ENCODE measurements at places on chromosomes 12 and 14.

GRCh38 chr12:108551535-108551934 lies 9.4 kb downstream of the SART3 start:
- DNase-seq, result no peak

DNA sequence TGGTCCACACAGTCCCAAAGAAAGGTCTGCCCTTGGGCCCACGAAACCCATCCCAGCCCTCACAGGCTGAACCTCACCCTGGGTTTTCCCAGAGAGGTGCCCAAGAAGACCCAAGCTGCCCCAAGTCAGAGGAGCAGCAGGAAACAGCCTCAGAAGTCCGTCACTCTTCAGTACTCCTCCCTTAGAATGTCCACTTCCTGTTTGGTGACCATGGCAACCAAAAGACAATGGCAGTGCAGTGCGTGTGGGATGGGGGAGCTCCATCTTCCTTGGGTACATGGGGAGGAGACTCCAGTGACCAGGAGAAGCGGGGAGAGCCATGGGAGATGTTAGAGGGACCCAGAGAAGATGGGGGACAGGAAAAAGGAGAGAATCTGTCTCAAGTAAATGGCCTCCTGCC lies 11.3 kb downstream of the SELPLG start:
- DNase-seq, result no peak

DNA sequence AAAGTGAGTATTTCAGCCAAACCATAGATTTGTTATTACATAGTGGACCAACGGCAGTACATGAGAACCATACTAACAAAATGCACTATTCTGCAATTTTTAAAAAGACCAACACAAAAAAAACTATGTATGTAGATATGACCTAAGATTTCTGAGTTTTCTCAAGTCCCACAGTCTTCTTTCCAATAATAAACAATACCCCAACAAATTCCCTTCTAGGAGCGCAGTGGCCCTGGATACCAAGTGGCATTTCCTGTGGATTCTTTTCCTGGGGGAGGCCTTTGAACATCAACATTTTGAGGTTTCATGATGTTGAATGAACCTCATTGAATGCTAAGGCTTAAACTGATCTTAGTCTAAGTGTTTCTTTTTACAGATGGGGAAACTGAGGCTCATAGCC lies 210.5 kb downstream of the BCAT1 start:
- no peak for DNase-seq

DNA sequence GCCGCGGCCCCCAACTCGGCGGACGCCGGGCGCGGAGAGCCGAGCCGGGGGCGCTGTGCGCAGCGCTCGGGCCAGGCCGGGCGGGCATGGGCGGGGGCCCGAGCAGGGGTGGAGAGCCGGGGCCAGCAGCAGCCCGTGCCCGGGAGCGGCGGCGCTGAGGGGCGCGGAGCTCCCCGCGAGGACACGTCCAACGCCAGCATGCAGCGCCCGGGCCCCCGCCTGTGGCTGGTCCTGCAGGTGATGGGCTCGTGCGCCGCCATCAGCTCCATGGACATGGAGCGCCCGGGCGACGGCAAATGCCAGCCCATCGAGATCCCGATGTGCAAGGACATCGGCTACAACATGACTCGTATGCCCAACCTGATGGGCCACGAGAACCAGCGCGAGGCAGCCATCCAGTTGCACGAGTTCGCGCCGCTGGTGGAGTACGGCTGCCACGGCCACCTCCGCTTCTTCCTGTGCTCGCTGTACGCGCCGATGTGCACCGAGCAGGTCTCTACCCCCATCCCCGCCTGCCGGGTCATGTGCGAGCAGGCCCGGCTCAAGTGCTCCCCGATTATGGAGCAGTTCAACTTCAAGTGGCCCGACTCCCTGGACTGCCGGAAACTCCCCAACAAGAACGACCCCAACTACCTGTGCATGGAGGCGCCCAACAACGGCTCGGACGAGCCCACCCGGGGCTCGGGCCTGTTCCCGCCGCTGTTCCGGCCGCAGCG lies 639 bp downstream of the FZD10 start:
- no peak for DNase-seq

DNA sequence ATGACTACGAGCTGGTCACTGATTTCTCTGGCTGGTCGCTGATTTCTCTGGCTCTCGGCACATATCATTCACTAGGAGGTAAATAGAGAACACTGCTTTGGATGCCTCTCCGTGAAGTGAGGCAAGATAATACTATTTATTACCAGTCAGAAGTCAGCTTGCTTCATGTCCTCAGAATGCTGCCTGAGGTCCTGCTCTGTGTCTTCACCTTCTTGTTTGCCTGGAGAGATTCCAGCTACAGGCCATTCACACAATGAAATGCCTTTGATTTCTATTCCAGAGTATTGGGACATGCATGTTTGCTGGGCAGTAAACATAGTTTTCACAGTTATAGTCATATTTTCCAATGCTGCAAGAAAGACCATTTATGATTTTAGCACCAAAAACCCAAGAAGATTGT lies 106.7 kb downstream of the AEBP2 start:
- no peak for DNase-seq

GRCh38 chr14:94001016-94001415 lies 3.9 kb downstream of the CCDC197 start:
- no peak for DNase-seq

DNA sequence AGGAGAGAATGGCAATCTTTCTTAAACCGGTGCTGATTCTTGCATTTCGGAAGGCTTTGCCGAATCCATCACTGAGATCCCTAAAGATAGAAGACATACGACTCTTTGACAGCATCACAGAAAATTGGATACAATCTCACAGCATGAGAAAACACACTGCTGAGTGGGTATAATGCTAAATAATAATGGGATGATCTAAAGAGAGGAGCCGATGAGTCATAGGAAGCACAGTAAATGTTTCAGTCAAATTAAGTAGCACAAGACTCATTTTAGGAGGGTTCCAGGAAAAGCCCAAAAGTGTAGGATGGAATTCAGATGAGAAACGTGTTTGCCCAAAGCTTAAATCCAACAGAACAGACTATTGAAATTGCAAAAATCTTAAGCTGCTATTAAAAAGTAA lies 81.7 kb downstream of the CPNE8 start:
- DNase-seq, result no peak

- DNase-seq, result no peak
Observed at GRCh38 chr12:119082496-119082895, 96.2 kb upstream of the HSPB8 start.

- no peak for DNase-seq
Observed at GRCh38 chr14:54291491-54292191, 105.2 kb upstream of the CDKN3 start.

Measured in hematopoietic multipotent progenitor cell treated with erythropoietin and hydrocortisone succinate and interleukin-3 and kit ligand, for 17 days (in vitro differentiated cells).